ENCODE measurements at places on chromosomes 11 and 22.
A peak's percentile ranks its signal among the peaks of the same experiment; 100 is the strongest.

- DNase-seq = no peak
Observed at GRCh38 chr11:92384358-92384757, 159.7 kb downstream of the FAT3 start.

- no peak for DNase-seq
Observed at GRCh38 chr11:69689484-69690319, 14.1 kb downstream of the FGF19 start.

DNA sequence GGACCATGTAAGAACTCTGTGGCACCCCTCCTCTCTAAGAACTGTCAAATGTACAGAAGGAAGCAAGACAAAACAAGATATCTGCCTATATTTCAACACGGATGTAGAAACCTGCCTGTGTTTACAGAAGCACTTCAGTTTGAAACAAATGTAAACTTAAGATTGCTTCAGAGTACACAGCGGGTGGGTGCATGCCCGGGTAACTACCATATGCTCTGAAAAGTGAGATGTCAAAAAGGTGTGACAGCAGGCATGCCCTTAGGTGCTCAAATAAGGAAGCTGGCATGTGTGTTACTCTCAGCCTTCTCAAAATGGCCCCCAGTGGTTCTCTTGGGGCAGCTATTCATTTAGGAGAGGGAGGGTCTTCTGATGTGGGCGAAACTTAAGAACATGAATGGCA lies 5.2 kb downstream of the ACP2 start:
- DNase-seq = no peak

DNA sequence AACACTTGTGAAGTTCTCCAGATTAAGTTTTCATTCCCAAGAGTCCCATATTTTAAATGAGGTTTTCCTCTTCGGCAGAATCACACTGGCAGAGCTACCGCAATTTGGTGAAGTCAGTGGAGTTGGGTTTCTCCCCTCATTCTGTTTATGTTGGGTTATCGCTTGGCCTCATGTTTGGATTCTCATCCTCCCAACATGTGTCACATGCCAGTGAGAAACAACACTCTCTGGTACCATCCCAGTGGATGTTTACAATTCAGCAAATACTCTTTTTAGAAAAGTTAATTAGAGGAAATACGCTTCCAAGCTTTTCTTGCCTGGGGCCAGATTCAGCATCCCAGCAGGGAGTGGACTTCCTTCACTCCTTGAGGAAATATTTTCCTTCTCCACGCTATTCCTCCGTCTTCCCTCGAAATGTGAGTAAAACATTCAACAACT lies 2.1 kb downstream of the PAMR1 start:
- no peak for DNase-seq

DNA sequence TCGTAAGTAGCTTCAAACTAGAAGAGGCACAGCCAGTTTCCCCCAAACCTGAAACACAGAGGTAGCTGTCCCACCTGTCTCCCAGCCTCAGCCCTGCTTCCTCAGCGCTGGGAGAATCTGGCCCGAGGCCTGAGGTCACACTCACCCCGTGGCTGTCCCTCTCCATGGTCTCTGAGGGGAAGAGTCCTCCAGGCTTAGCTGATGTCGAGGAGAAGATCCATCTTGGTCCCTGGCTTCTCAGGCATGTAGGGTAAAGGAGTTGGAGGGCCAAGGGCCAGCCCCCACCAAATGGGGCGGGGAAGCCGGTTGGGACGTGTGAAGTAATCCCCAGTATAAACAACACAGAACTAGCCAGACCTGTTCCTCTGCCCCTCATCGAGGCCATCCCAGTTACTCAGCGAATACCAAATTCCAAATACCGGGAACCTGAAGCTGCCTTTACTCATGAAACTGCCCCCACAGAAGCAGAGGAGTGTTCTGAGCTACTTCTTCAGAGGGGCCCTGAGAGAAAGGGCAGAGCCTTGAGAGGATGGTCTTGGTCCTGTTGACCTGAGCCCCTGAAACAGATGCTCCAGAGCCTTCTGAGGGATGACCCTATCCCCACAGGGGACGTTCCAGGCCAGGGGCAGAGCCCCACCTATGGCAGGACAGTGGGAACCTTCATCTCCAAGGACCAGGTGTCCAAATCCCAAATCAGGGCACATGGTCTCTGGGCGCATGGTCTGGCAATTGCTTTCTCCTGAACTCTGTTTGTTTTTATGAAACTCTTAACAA lies at the start of gene TMPRSS13:
Gene TMPRSS13, minus strand, starts transcription at position 261 of the 774 bp plus-strand sequence. Its CDS starts 95 bp downstream, at position 166.
- no peak for DNase-seq

DNA sequence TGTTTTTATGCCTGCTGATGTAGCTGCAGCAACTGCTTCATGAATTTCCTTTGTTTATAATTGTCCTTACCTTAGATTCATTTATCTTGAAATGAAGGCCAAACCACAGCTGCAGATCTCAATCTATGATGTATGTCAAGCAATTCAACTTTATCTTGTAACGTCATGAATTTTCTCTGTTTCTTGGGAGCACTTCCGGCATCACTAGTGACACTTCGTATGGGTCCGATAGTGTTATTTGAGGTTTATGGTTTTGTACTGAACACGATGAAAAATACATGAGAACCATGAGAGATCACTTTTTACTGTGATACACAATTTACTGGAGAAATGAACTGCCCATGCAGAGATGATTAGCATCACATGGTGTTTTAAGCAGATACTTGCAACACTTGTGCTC lies 98.5 kb downstream of the CSTPP1 start:
- DNase-seq = no peak

DNA sequence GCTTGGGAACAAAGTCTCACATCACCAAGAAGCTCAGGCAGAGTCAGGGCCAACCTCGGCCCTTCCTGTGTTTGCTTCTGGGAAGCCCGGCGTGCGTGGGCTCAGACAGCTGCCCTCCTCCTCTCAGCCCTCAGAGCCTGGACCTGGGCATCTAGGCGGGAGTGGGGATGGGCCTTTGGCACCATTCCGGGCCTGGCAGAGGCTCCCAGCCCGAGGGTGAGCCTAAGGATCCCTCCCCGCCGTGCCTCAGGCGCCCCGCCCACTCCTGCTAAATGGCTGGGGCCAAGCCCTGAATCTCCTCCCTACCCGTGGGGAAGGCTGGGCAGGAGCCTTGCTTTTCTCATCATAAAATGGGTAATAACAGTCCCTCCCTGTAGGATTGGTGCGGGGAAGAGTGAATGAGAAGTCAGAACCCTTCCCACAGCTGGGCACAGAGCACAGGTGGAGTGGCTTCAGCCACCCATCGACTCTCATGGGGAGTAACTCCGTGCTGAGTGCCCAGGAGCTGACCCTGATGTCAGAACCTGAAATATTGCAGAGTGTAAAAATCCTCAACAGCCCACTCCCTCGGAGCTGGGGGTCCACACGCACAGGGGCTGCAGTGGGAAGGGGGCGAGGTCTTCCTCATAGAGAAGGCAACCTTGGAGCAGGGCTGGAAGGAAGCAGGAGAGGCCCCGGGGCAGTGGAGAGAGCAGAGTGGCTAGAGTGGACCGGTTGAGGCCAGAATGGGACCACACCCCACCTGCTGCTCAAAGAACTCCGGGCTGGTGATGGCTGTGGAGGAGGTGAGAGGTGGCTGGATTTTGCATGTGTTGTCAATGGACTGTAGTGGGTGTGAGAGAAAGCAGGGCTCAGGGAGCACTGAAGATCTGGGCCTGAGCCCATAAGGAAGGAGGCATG lies 18.8 kb upstream of the CDKN1C start:
- no peak for DNase-seq

DNA sequence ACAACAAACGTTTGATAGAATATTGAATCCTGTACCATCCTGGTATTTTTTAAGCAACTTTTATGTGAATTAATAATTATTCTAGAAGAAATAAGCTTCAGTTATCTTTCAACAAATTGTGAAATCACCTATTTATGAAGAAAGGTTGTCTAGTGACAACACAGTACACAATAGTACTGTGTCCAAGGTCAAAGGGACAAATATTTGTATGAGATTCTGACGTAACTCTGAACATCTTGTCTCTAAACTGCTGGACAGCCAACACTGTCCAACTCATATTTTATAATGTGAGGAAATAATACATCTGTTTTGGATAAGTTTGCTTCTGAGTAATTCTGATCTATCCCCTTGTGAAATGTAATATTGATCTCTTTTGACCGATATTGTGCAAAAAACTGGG lies 18.9 kb downstream of the CASP5 start:
- DNase-seq = no peak

DNA sequence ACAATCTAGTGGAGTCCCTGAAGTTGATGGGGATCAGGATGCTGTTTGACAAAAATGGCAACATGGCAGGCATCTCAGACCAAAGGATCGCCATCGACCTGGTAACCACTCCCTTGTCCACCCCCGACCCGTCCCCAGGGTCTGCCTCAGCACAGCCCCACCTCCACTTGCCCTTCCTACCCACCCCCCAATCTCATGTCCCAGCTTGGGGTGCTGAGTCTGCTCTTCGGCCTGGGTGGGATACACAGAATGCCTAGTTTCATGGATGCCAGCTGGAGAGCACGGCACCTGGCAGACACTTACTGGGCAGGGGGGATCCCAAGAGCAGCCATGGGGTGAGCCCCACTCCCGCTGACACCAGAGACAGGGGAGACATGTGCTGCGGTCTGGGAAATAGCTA lies 12.1 kb downstream of the SERPIND1 start:
- no peak for DNase-seq

- peak; percentile 65 for DNase-seq
Observed at GRCh38 chr11:77046060-77046501, 11.9 kb downstream of the B3GNT6 start.

DNA sequence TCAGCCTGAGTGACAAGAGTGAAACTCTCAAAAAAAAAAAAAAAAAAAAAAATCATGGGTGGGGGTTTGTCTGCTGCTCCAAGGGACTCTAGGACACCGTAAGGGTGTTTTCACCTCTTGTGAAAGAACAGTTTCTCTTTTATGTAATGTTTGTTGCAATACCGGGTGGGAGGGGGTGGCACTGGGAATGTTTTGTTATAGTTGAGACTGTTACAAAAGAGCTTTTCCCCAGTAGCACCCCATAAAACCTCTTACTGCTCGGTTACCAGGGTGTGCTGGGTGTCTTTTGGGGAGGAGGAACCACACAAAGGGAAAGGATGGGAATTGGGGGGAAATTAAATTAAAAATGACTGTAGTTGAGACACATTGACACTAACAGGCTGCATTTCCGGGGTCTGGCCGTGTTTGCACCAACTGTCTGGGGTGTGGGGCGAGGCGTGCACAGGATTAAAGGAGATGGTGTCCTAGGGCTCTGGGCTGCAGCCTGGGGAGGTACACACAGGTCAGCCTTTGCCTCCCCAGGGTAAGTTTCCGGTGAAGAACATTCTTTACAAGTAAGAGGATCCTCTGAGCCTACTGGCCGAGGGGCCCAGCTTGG lies 1.6 kb downstream of the NFAM1 start:
- no peak for DNase-seq

DNA sequence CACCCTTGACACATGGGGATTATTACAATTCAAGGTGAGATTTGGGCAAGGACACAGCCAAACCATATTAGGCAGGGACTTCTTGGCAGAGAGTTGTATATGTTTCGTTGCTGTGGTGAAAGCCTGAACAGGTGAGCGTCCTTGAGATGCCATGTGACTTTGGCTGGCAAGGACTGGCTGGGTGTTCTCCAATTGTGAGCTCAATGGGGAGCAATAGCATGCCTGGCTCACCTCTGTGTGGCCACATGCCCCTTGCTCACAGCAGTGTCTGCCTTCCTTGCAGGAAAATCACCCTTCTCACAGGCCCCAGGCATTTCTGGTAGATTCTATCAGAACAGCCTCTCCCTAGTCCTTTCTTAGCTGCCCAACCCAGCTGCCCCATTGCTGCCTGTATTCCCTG lies 105.5 kb downstream of the PARVA start:
- DNase-seq = no peak

- no peak for DNase-seq
Observed at GRCh38 chr11:67445515-67445914, 2.2 kb upstream of the CORO1B start.

GRCh38 chr11:64858467-64859263 lies 14.2 kb upstream of the CDC42BPG start:
- peak; percentile 65 for DNase-seq

DNA sequence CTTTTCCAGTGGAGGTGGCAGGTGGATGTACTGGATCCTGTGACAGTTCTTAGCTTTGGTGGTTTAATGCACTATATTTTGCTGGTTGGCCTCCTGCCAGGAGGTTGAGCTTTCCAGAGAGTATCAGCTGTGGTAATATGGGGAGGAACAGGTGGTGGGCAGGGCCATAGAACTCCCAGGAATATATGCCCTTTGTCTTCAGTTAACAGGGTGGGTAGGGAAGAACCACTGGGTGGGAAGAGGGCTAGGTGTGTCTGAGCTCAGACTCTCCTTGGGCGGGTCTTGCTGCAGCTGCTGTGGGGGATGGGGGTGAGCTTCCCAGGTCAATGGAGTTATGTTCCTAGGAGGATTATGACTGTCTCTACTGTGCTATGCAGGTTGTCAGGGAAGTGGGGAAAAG lies 203.8 kb downstream of the DLG2 start:
- no peak for DNase-seq

DNA sequence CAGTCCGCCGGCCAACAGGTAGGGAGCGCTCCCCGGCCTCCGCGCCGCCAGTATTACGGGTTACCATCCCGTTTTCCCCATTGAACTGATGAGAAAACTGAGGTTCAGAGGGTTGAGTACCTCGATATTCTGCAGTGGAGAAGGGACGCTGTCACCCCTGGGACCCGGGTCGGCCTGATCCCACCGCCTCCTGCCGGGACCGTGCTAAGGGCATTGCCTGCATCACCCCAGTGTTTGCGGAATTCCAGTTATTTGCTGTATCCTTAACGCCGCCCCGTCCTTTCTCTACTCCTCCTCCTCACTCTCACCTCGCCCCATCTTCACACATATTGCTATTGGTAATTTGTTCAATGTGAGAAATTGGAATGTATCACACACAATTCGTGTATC lies 370 bp upstream of the A4GALT start:
- DNase-seq = peak; percentile 6

GRCh38 chr11:50174189-50174588 lies 141.5 kb downstream of the OR4C45 start:
- DNase-seq = no peak

DNA sequence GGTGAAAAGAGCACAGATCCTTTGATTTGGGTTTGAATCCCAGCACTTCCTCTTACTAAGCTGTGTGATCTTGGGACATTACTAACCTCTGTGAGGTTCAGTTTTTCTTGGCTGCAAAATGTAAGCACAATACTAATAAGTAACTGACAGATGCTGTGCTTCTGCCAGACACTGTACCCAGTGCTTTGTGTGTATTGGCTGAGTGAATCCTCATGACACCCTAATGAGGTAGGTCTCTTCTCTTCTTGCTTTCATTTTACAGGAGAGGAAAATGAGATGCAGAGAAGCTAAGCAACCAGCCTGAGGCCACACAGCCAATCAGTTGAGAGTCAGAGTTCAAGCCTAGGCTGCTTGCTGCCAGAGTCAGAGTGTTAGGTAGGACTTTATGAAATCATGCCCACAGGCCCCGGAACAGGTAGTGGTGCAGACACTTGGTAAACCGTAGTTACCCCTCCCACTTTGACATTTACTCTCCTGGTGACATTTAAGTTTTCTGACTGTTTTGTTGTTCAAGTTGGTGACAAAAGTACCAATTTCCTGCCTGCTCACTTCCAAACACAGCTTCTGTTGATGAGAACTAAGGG lies 21.2 kb downstream of the PTPRJ start:
- peak; percentile 76 for DNase-seq

GRCh38 chr22:37843741-37844089 lies 419 bp downstream of the ANKRD54 start:
- DNase-seq = peak; percentile 68
